Epithelial cell of alveolus of lung (primary cell): ENCODE measurements at places on chromosomes 11 and 22. TPM values are rescaled to one million over a fixed set of nuclear protein-coding genes. Genes with fewer than 3 reads are reported as not detected.

MS4A12 gene
- not detected in 2 replicates for total RNA-seq

TMEM126B gene
- total RNA-seq, result 38.3 and 58.6 TPM in 2 replicates

ACR gene
- not detected in 2 replicates for total RNA-seq

TNNI2 gene
- 6.0 TPM in 1 of 2 replicates, not detected in the other for total RNA-seq

LRRC51 gene
- total RNA-seq, result 3.0 and 3.6 TPM in 2 replicates

FAM181B gene
- total RNA-seq, result under 0.01 TPM in 1 of 2 replicates, not detected in the other

TBX10 gene
- not detected in 2 replicates for total RNA-seq

RAG2 gene
- total RNA-seq, result not detected in 2 replicates

KCNE3 gene
- 0.52 and 6.3 TPM in 2 replicates for total RNA-seq

SYT13 gene
- total RNA-seq, result 0.24 TPM in 1 of 2 replicates, not detected in the other

MIOX gene
- not detected in 2 replicates for total RNA-seq

DDX10 gene
- 14.9 and 30.4 TPM in 2 replicates for total RNA-seq

APOL4 gene
- 0.13 and 0.24 TPM in 2 replicates for total RNA-seq

INCENP gene
- 23.9 and 39.3 TPM in 2 replicates for total RNA-seq

MRGPRF gene
- 25.2 and 29.9 TPM in 2 replicates for total RNA-seq

AASDHPPT gene
- total RNA-seq, result 50.8 and 64.8 TPM in 2 replicates

MPPED2 gene
- 0.13 and 0.48 TPM in 2 replicates for total RNA-seq

CXCR5 gene
- not detected in 2 replicates for total RNA-seq

WBP2NL gene
- 0.72 TPM in 1 of 2 replicates, not detected in the other for total RNA-seq

PDXP gene
- total RNA-seq, result 18.6 and 24.4 TPM in 2 replicates

F2 gene
- not detected in 2 replicates for total RNA-seq

PTGDR2 gene
- 2.5 and 6.8 TPM in 2 replicates for total RNA-seq

TBCEL gene
- total RNA-seq, result 13.1 and 14.7 TPM in 2 replicates

C11orf97 gene
- not detected in 2 replicates for total RNA-seq

CEP126 gene
- 1.2 and 2.8 TPM in 2 replicates for total RNA-seq

INPP5J gene
- total RNA-seq, result 0.52 and 1.8 TPM in 2 replicates

SSH3 gene
- total RNA-seq, result 17.8 and 26.7 TPM in 2 replicates

OR5D18 gene
- total RNA-seq, result not detected in 2 replicates

HOATZ gene
- under 0.01 TPM in 1 of 2 replicates, not detected in the other for total RNA-seq

TEX12 gene
- not detected in 2 replicates for total RNA-seq

C22orf23 gene
- total RNA-seq, result 0.13 and 3.0 TPM in 2 replicates

SHISA8 gene
- total RNA-seq, result not detected in 2 replicates

CELSR1 gene
- 1.6 and 5.2 TPM in 2 replicates for total RNA-seq

SLC22A6 gene
- not detected in 2 replicates for total RNA-seq

TP53AIP1 gene
- not detected in 2 replicates for total RNA-seq

ARHGAP20 gene
- 1.4 and 2.7 TPM in 2 replicates for total RNA-seq

TEAD1 gene
- total RNA-seq, result 86.6 and 117 TPM in 2 replicates

PKNOX2 gene
- total RNA-seq, result 2.6 TPM in 2 replicates

TIGD3 gene
- 0.88 TPM in 1 of 2 replicates, not detected in the other for total RNA-seq

NLRP6 gene
- total RNA-seq, result not detected in 2 replicates

LIF gene
- total RNA-seq, result 12.9 and 52.8 TPM in 2 replicates

C1QTNF5 gene
- total RNA-seq, result 11.9 and 37.4 TPM in 2 replicates

IGF2 gene
- 24.2 and 42.0 TPM in 2 replicates for total RNA-seq

SAA4 gene
- total RNA-seq, result not detected in 2 replicates

BARX2 gene
- not detected in 2 replicates for total RNA-seq

KIF18A gene
- 6.1 and 14.0 TPM in 2 replicates for total RNA-seq

MMP8 gene
- under 0.01 TPM in 1 of 2 replicates, not detected in the other for total RNA-seq

TRIM5 gene
- total RNA-seq, result 28.4 and 30.4 TPM in 2 replicates

PLEKHB1 gene
- total RNA-seq, result 0.26 and 1.3 TPM in 2 replicates

C11orf87 gene
- 0.13 TPM in 1 of 2 replicates, not detected in the other for total RNA-seq

FAM180B gene
- total RNA-seq, result 0.40 TPM in 1 of 2 replicates, not detected in the other

CACNA1I gene
- total RNA-seq, result under 0.01 and 0.16 TPM in 2 replicates

PICALM gene
- total RNA-seq, result 119 and 133 TPM in 2 replicates

TNNT3 gene
- 12.1 TPM in 1 of 2 replicates, not detected in the other for total RNA-seq

CRYBB3 gene
- not detected in 2 replicates for total RNA-seq

GRM5 gene
- total RNA-seq, result 0.08 TPM in 1 of 2 replicates, not detected in the other

GLYATL1B gene
- not detected in 2 replicates for total RNA-seq
